ENCODE measurements at places on chromosomes 11 and 22.

GRCh38 chr11:65115361-65116082, 2.0 kb downstream of the ZNHIT2 start:
- no peak for DNase-seq

GRCh38 chr11:62876712-62877111, 4.0 kb upstream of the SLC3A2 start:
- no peak for DNase-seq

DNA sequence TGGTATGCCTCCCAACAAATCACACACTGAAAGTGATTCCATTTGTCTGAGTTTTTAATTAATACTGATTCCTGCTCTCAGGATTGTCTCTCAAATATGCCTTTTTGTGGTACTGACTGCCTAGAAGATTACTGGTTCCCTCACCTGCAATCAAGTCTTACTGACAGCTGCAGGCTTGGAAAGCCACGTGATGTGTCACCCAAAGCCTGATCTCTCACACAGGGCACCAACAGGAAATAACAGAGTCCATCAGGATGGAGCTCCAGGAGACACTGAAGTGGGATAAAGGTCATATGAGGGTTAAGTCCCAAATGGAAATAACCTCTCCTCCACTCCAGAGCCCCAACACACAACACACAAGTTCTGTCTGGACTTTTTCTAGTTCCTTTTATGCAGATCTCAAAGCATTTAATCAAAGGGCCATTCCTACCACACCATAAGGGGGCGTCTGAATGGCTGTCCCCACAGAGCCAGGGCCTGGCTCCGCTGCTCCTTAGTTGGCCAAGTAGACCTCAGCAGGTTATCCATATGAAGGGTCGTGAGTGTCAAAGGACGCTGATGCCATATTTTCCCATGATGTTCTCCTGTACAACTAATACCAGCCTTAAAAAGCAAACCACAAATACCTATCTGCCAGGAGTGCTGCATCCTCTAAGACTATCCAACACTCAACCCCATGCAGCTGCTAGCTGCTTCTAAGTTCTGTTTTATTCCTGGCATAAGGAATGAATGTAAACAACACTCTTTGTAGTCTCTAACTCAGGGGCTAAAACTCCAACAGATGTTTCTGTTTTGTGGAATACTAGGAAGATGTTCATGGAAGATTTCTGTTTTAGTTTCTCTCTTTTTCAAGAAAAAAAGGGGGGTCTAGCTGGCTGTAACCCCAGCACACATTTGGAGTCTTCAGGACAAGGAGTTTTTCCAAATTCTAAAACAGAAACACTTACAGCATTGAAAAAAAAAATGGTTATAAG, 13.0 kb downstream of the SCUBE2 start:
- DNase-seq = no peak

- no peak for DNase-seq
These were observed 34.2 kb upstream of the CSNK2A3 start for GRCh38 chr11:11387207-11387606.

GRCh38 chr11:75728992-75729391, 11.4 kb downstream of the MOGAT2 start:
- no peak for DNase-seq

DNA sequence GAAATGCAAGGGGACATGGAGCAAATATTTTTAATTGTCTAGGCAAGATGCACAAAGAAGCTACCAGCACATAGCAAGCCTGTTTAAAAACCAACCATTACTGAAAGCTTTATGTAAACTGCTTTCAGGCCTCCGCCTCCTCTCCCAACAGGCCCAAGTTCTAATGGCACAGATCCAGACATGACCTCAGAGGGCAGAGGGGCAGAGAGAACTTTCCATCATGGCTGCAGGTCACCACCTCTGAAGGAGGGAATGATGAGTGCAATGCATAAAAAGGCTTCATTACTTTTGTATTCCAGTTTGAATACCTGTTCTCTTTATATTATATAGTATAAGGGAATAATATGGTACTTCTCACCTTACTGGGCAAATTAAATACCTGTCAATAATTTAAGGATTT, 15.2 kb downstream of the DDX17 start:
- no peak for DNase-seq

DNA sequence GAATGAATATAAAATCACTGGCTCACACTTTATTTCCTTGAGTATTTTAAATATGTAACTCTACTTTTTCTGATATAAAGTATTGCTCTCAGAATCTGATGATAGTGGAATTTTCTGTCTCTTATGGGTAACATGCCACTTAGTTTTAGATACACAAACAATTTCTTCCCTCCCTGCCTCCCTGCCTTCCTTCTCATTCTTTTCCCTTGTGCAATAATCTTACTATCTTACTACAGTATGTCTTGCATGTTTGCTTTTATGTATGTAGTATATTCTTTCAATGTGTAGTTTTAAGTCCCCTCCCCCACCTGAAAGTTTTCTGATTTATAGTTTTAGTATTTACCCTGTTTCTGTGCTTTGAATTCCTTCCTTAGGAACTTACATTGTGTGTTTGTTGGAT, 48.4 kb downstream of the INSC start:
- DNase-seq = no peak

- no peak for DNase-seq
These were observed 31.2 kb downstream of the RRP8 start for GRCh38 chr11:6572215-6572614.

DNA sequence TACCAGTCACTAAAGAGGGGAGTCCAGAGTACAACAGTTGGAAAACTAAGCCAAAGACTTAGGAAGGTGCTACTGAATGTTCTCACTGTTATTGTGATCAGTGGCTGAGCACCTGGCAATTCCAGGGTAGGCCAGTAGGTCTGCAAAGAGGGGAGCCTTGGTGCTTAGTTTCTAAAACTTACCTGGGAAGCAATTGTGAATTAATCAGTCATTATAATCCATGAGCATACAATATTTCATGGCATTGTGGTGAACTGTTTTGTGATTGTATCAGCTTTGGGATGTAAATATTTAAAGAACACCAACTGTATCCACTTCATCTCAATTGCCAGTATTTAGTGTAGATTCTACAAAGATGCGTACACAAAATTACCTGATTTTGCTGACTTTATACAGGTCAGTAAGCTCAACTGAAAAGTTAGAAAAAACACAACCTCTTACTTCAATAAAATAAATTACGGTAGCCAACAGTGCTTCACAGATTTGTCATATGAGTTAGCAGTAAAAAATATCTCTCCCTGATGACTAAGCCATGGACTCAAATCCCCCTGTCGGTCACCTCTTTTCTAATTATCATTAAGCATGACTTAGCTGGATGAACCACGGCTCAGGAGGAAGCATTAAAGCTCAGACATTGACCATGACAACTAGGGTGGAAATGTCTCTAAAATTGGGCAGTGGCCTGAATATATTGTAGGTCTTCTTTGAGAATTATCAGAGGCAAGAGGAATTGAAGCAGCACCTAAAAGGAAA, 30.8 kb upstream of the SORL1 start:
- DNase-seq = no peak

- no peak for DNase-seq
These were observed 9.7 kb upstream of the LRRC55 start for GRCh38 chr11:57172031-57172430.

- no peak for DNase-seq
These were observed 8.2 kb upstream of the PARVG start for GRCh38 chr22:44172370-44173108.

DNA sequence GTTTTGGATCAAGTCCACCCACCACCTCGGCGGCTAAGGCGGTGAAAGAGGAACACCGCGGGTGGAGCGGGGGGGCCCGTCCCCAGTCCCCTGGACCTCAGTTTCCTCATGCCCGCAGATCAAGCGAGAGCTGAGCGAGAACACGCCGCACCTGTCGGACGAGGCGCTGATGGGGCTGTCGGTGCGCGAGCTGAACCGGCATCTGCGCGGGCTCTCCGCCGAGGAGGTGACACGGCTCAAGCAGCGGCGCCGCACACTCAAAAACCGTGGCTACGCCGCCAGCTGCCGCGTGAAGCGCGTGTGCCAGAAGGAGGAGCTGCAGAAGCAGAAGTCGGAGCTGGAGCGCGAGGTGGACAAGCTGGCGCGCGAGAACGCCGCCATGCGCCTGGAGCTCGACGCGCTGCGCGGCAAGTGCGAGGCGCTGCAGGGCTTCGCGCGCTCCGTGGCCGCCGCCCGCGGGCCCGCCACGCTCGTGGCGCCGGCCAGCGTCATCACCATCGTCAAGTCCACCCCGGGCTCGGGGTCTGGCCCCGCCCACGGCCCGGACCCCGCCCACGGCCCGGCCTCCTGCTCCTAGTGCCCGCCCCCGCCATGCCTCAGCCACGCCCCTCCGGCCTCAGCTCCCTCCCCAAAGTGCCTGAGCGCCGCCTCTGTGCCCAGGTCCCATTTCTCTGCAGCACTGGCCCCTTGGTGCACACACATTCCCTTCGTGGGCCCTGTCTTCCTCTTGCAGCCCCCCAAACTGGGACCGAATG, 12.7 kb downstream of the MAFF start:
- no peak for DNase-seq

- no peak for DNase-seq
These were observed 5.1 kb upstream of the OSBP2 start for GRCh38 chr22:30689622-30690021.

DNA sequence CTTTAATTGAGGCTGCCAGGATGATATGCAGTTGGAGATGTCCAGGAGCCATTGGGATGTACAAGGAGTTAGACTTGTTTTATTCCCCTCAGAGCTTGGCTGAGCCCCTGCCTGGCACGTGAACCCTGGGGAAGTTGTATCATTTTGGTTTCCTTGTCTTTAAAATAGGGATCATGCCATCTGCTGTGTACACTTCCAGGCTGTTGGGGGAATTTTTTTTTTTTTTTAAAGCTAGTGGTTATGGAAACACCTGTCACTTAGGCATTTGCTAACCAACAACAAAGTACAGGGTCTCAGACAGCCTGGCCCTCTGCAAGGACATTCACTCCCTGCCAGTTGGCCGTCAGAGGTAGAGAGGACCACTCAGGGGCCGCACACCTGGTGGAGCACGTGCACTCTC, 8.5 kb upstream of the RAB1B start:
- no peak for DNase-seq

DNA sequence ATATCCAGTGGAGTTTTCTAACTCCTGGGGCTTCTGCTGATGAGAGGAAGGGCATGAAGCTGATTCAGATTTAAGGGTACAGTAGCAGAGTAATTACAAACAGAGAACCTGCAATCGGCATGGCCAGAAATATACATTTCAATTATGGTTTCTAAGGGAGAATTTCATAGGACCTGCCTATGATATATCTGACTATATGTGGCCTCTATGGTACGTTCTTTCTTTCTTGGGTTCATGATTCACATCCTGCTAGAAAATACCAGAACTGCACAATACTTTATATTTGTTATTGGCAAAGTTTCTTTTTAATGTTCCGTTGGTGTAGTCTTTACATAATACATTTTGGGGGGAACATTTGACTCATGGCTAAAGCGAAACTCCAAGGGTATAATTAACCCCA, 63.1 kb upstream of the TTC12 start:
- no peak for DNase-seq

DNA sequence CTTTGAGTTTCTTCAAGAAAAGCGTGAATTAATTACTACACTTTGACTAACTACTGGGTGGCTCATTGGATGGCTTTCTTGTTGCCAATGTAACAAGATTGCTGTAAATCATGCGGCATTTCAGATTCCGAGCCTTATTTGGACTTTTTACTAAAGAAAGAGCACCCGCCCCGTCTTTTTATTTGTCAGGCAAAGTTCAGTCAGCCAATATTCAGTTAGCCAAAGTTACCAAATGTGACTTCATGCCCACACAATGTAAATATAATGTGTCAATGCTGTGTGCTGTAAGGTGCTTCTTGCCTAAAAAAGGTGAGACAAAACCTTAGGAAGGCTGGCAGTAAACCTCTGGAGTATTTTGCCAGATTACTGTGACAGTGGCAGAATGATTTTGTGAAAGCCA, 14.8 kb downstream of the FLI1 start:
- DNase-seq = no peak
